ENCODE measurements at places on chromosomes 3 and 15.

- DNase-seq = no peak
Observed at GRCh38 chr15:96358821-96359615, 28.5 kb downstream of the NR2F2 start.

DNA sequence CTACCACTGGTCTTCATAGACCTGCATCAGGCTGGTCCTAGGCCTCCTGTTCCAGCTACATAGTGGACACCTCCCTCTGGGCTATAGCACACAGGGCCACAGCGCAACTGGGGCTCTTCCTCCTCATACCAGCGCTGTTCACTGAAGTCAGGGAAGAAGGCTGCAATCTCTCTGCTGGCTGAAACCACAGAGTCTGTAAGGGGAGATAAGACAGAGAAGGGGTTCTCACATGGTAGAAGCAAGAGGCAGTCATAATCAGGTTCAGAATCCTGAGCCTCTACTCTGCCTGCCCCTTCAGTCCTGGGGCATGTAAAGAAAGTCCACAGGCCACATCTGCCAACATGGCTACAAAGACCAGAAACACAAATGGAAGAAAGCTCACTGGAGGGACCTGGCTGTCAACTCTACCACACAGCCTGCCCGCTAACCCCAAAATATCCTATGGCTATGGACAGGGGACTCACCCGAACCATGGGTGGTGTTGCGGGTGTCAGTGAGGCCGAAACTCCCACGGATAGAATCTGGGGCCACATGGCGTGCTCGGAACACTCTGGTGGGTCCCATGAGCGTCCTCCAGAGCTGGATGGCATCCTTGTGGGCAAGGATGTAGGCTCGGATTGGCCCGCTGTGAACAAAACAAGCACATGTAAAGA, 38.7 kb downstream of the SPINK8 start:
- no peak for DNase-seq

- DNase-seq = no peak
Observed at GRCh38 chr3:87621667-87622066, 345.3 kb upstream of the POU1F1 start.

DNA sequence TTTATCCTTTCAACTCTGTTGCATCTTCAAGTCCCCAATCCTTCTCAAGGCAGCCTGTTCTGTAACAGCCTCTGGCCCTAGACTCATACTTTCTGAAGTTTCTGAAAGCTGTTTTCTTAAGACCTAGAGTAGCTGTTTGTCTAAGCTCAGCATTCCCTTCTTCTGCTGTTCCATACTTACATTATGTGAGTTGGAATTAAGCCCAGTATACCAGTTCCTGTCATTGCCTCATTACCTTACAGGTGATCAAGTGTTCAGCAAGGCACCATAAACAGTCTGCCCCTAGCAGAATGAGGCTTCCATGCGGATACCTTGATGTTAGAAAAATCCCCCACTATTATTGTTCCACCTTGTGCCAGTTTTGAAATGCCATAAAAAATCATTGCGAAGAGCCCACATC, 180.6 kb downstream of the PLCL2 start:
- DNase-seq = no peak

DNA sequence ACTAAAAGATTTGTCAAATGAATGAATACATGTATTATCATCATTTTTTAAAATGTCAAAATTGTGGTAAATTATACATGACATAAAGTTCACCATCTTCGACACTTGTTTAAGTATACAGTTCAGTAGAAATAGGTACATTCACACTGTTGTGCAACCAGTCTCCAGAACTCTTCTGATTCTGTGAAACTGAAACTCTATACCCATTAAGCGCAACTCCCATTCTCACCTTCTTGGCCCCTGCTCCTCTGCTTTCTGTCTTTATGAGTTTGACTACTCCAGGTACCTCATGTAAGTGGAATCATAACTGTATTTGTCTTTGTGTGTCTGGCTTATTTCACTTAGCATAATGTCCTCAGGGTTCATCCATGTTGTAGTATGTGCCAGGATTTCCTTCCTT, 50.1 kb upstream of the KBTBD8 start:
- no peak for DNase-seq

GRCh38 chr15:35958975-35959374, 413.0 kb upstream of the DPH6 start:
- DNase-seq = no peak

DNA sequence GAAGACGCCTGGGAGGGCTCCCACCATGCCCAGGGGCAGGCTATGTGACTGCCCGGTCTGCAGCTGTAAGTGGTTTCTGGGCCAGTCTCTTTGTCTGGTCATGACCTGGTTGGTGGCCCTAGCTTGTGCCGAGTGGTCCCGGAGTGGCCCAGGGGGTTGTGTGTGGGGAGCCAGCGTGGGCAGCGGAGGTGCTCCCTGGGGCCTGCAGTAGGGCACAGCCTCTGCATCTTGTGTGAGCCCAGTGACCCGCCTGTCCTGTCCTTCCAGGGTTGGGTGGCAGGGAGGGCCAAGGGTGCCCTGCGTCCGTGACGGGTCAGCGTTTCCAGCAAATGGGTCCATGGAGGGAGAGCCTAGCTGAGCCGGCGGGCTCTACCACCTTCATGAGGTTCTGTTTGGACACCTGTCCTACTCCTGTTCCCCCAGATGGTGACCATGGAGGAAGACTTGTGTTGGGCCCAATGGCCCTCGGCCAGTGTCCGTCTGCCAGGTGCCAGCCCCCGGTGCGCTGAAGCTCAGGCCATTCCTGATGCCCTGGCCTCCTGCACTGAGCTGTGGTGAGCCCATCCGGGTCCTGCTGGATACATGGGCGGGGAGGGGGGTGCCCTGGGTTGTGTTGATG, 215.4 kb downstream of the SNRPN start:
- peak; percentile 9 for DNase-seq

DNA sequence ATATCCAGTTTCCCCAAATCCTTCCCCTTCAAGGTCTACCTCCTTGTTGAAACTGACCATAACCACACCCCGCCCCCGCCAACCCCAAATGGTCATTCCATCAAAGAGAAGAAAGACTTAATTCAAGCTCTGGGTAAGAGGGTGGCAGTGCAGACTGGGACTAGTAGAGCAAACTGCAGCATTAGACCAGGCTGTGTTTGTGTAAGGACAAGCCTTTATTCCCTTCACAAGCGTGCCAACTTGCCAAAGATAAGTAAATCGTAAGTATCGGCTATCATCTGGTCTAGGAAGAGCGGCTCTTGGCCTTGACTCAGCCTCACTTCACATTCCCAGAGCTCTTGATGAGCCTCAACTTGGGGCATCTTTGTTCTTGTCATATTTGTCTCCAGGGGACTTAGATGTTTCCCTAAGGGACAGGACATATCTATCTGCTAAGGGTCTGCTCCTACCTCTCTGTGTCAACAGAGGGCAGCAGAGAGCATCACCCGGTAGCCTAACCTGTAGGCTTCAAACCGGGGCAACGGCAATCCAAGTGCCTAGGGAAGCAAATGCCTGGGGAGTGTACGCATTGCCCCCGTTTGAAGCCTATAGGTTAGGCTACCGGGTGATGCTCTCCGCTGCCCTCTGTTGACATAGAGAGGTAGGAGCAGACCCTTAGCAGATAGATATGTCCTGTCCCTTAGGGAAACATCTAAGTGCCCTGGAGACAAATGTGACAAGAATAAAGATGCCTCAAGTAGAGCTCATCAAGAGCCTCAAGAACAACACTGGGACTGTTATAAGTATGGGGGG, 8.9 kb upstream of the MAP3K13 start:
- peak; percentile 58 for DNase-seq

DNA sequence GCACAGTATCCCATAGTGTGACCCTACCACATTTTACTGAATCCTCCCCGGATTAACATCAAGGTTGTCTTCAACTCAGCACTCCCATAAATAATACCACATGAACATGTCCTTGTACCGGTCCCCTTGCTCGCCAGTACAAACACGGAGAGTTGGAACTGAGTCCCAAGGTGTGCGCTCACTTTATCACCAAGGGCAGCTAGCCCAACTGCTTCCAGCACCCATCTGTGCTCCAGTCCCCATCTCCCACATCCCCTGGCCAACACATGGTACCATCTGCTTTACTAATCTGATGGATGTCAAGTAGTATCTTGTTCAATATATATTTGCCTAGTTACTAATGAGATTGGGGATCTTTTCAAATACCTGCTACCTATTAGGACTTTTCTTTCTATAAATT, 64.7 kb downstream of the ISG20 start:
- DNase-seq = no peak

- DNase-seq = no peak
Observed at GRCh38 chr3:23840521-23840920, 34.8 kb downstream of the UBE2E1 start.

DNA sequence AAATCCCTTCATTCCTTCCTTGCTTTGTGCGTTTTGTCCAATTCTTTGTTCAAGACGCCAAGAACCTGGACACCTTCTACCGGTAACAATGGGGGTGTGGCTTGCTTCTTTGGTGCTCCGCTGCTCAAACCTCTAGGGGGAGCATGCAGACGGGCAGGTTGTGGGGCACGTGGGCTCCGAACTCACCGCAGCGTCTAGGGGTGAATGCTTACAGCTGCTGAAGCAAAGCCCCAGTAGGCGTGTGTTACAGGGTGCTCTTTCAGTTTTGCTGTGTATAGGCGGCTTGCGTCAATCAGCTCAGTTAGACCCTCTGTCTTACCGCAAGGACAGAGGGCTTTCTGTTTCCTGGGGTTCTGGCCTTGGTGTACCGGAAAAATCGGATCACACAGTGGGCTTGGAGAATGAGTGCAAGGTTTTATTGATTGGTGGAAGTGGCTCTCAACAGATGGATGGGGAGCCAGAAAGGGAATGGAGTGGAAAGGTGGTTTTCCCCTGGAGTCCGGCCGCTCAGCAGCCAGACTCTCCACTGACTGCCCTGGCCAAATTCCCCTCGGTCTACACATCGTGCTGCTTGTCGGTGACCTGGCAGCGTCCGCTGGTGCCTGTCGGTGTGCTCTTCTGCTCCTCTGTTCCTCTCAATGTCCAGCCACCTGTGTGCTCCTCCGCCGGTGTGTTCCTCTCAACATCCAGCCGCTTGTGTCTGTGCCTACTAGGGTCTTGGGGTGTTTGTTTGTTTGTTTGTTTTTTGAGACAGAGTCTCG, 1.2 kb upstream of the LRRC34 start:
- no peak for DNase-seq

GRCh38 chr15:52290800-52291199, 4.8 kb downstream of the MYO5C start:
- DNase-seq = no peak

DNA sequence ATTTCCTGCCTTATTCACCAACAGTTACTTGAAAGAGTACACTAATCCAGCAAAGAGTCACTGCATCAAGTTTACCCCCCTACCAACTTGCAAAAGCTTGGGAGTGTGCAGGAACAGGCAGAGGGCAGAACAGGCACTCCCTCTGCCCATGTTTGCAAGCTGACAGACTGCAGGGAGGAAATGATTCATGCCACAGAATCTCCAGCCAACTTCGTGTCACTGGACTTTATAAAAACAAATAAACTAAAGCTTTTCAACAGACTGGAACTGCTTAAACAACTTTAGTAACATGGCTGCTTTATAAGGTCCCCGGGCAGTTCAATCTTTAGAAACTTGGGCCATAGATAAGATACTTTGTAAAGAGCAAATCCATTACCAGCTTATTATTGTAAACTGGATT, 129.5 kb downstream of the THRB start:
- DNase-seq = peak; percentile 54

- DNase-seq = no peak
Observed at GRCh38 chr3:144491333-144491732, 519.7 kb downstream of the DIPK2A start.

DNA sequence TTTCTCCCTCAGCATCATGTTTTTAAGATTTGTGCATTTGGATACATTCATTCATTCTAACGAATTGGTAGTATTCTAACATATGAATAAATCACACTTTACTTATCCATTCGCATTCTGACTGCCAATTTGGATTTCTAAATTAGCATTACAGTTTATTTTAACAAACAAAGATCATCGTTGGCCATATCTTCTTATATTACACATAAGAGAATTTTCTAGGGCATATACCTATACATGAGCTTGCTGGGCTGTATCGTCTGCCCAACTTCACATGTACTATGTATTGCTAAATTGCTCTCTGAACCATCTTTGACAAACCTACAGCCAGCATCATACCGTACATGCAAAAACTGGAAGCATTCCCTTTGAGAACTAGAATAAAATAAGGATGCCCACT, 265.8 kb upstream of the PPP2R3A start:
- no peak for DNase-seq

- DNase-seq = no peak
Observed at GRCh38 chr15:60683156-60683555, 204.2 kb upstream of the ICE2 start.

DNA sequence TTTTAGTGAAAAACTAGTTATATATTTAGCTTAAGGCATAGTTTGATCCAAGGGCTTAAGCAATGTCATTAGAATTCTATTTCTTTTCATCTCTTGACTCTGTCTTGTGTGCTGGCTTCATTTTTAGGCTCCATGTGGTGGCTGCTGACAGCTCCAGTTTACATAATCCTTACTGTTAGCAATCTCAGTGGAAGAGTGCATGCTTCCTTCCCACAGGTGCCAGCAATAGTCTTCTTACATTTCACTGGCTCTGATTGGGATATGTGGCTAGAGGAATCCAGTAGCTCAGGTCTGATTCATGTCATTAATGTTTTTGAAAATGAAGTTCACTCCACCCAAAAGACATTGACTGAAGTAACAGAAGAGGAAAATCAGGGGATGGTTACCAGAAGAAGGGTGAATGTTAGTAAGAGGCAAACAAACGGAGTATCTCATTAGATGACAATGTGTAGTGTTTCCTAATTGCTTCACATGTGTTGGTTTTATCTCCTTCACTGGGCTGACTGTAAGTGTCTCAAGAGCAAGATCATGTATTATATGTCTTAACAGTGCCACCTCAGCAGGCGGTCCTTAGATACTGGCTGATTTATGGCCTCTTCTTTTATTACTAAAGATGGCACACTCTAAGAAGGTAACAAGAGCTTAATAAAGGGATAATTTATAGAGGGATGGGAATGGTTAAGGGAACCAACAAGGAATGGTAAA, 25.6 kb upstream of the TCF12 start:
- DNase-seq = no peak

- no peak for DNase-seq
Observed at GRCh38 chr3:160482796-160483195, 33.2 kb upstream of the TRIM59 start.

GRCh38 chr3:135629701-135630408, 335.7 kb upstream of the PPP2R3A start:
- DNase-seq = no peak

DNA sequence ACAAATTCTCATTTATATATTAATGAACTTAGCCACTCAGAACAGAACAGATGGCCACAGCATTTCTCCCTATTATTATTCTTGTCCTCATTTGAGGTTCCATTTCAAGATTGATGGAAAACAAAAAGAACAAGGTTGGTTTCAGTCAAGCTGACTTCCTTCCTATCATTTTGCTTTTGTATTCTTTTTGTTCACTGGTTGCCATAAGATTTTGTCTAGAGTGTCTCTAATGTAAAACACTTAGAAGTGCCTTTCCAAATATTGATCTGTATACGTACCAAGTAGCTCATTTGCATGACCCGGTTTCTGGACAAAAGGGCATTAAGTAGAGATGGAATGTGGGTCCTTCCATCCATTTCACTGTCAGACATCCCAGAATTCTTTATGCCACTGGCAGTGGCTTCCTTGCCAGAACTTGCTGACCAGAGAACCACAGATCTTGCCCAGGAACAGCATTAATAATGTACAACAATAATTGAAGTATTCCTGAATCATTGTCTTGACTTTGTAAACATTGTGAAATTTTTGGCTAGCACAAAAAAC, 63.8 kb downstream of the PEX5L start:
- DNase-seq = no peak

GRCh38 chr3:18641916-18642315, 216.8 kb upstream of the SATB1 start:
- no peak for DNase-seq
